Stimulated activated CD8-positive, alpha-beta memory T cell treated with anti-CD3 and anti-CD28 coated beads, Interleukin-2, amount 100 ng/mL, for 1 hour (primary cell): ENCODE measurements at places on chromosomes 6 and 20.

DNA sequence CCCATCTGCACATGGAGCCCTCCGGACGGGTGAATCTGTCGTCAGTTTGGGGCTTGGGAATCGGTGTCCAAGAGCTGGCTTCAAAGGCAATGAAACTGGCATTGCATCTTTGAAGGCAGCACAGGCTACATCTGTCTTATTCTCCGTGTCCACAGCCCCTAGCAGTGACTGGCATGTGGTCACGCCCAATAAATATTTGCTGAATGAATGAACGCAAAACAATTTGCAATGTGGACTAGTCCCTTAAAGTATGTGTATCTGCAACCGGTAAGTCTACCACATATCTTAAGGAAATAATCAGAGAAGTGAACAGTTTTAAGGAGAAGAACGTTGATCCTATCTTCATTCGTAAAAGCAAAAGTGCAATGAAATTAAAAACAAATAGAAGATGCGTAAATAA, 8.0 kb upstream of the PMEPA1 start:
- no peak for DNase-seq

DNA sequence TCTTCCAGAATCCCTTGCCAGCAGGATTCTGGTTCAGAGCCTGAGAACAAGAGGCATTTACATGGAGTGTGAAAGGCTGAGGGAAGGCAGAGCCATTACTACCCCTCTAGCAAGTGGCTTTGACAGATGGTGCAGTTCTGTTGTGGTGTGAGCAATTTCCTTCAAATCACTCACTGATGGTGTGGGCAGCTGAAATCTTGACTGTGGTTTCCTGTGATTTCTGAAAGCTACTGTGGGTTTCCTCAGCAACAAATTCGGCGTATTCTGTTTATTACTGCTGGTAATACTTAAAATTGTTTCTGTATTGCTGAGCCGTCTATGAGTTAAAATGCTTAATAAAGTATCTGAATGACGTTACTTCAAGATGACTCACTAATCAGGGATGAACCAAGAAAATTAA, 181.5 kb upstream of the TCF21 start:
- no peak for DNase-seq

DNA sequence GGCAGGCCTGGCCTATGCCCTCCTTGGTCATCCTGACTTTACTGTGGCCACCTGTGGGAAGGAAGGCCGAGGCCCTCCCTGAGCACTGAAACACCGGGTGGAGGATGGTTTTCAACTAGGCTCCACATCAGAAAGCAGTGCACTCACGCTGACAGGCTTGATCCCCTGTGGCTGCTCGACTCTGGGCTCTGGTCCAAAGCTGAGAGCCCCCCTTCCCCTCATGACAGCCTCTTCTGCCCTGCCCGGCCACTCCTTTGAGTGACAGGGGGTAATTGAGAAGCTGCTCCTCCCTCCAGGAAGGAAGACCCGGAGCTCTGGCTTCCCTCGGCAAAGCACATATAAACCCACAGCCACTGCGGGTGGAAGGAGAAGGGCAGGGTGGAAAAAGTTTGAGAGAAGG, 43.6 kb downstream of the MUC22 start:
- DNase-seq, result no peak

GRCh38 chr6:122372647-122373046, 26.8 kb upstream of the HSF2 start:
- DNase-seq, result no peak

DNA sequence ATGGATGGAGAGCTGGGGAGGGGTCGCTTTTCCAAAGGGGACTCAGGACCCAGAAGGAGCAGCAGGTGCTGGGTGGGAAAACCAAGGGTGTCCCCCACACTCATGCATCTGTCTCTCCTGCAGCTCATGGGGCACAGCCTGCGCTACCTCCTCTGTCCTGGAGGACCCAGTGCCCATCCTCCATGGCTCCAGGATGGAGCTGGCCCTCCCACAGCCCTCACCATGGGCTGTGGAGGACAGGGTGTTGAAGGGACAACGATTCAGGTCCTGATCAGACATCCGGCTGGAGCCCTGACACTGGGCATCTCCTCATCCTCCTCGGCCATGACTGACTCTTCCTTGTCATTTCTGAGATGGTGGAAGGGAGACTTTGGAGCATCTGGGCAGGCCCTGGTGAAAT, 97.9 kb upstream of the SULF2 start:
- no peak for DNase-seq

DNA sequence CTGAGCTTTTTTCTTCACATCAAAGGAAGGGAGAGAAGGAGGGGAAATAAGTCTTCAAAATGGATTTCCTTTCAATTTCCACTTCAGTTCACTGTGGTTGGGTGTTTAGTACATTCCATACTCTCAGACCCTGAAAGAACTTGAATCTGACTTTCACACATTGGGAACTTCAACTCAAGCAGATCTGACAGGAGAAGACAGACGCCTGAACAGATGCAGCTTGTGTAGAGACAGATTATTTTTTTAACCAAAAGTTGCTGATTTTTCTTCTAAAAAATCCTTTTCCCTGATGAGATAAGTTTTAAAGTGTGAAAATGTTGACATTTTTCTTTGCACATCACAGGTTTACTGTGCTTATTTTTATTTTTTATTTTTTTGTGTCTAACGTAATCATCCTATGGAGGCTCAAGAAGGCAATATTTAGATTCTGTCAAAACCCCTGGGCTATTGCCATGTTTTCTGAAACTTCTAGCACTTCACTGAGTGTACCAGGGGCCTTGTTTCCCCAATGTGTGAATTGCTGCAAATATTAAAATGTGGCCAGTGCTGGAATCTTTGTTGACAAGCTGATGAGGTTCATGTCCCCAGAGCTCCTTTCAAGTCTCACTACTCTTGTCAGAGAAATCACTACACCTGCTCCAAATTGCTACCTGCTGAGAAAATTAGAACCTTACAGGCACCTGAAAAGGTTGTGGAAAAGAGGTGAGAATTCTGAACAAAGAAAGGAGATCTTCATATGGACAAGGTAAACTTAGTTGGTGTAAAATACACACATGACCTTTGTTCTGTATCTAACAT, 214.8 kb upstream of the BTBD3 start:
- no peak for DNase-seq

DNA sequence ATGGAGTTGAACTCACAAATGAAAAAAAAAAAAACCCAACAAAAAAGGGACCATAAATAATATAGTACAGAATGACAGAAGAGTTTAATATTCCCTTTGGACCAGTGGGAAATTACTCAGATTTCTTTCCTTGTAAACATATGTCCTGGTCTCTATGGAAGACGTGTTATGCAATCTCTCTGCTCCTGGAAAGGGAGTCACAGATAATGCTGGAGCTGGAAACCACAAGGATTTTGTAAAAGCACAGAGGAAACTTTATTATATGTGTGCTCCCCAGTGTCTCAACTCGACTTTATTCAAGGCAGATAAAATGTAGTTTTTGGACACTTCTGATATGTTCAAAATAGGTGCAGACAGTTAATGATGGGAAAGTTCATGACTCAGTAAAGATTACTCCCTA, 88.1 kb upstream of the ZFP64 start:
- DNase-seq, result no peak

DNA sequence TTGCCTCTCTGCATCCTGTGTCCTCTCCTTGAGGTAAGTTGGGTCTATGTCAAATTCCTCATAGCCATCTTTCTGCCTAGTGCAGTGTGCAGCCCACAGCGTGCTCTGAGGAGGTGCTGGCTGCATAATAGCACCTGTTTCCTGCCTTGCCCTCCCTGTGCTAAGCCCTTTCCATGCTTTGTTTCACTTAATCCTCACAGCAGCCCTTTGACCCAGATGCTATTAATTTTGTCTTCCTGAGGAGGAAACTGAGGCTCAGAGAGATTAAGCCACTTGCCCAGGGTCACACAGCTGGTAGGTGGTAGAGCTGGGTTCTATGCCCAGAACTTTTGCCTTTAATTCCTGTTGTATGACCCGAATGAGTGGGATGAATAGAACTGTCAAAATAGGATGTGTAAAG, 13.5 kb downstream of the FAM83D start:
- DNase-seq, result no peak

DNA sequence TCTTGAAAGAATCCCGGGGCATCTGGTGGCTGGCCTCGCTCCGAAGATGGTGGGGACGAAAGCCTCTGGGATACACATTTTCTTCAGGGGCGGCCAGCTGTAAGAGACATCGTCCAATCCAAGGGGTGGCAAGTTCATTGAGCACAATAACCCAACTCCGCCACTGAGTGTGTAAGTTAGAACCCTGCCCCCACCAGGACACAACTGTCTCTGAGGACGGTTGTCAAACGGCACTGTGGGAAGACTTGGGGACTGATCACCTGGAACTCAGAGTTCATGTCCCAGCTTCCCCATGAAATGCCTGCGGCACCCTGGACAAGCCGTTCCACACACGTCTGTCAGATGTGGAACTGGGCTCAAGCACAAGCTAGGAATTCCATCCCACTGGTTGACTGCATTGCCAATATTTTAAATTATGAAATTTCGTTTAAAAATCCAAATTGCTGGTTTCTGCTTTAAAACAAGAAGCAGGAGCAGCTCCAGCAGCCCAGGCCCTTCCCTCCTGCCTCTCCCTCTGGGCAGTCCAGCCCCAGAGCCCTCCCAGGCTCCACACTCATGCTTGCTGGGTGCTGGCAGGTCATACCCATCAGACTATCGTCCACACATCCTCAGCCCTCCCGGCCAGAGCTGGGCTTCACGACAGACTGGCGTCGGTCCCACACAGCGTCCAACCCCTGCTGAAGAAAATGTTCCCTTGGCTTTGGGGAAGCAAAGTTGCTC, 80.9 kb upstream of the AFDN start:
- no peak for DNase-seq
